HT-29 (cell line): ENCODE measurements at places on chromosomes 5 and 9. TPM values are rescaled to one million over a fixed set of nuclear protein-coding genes. Genes with fewer than 3 reads are reported as not detected.

GRCh38 chr5:159123700-159124099, 24.0 kb upstream of the EBF1 start:
- DNase-seq: no peak

DNA sequence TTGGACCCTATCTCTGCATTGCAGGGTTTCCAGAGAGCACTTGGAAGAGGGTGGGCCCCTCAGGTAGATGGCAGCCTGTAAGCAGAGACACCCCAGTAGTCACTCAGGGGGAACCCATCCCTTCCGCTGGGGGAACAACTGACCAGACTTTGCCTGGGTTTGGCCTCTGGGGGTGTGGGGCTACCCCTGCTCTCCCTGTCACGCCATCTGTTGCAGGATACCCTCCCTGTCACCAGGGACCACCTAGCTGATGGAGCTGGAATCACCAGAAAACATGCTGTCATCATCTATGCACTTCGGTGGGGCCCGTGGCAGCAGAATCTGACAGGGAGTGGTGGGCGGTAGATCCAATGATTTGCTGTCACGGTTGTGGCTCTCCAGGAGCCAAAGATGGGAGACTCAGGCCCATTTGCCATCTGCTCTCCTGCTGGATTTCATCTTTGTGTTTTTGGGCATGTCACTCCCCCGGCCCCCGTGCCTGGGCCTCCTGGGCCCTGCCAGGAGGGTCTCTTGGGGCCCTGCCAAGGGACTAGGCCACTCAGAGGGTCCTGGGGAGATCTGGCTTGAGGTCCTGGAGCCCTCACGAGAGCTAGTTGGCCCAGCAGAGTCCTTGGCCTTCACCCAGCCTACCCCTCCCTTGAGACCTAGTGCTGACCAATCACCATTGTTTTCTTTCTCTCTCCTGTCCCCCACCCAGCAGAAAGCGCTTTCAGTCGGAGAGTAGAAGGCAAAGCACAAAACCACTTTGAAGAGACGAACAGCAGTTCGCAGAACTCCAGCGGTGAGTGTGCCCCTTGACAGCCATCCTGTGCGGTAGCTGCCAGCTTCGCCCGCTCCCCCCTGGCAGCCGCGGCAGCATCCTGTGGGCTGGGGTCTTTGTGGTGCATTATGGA, 45.9 kb downstream of the AMBP start:
- no peak for DNase-seq

GRCh38 chr9:126698251-126698650, 84.5 kb downstream of the LMX1B start:
- no peak for DNase-seq

- no peak for DNase-seq
Measured at GRCh38 chr5:460273-460625, 17.3 kb downstream of the EXOC3 start.

- DNase-seq: no peak
Measured at GRCh38 chr5:4203146-4203545, 607.5 kb downstream of the IRX1 start.

DNA sequence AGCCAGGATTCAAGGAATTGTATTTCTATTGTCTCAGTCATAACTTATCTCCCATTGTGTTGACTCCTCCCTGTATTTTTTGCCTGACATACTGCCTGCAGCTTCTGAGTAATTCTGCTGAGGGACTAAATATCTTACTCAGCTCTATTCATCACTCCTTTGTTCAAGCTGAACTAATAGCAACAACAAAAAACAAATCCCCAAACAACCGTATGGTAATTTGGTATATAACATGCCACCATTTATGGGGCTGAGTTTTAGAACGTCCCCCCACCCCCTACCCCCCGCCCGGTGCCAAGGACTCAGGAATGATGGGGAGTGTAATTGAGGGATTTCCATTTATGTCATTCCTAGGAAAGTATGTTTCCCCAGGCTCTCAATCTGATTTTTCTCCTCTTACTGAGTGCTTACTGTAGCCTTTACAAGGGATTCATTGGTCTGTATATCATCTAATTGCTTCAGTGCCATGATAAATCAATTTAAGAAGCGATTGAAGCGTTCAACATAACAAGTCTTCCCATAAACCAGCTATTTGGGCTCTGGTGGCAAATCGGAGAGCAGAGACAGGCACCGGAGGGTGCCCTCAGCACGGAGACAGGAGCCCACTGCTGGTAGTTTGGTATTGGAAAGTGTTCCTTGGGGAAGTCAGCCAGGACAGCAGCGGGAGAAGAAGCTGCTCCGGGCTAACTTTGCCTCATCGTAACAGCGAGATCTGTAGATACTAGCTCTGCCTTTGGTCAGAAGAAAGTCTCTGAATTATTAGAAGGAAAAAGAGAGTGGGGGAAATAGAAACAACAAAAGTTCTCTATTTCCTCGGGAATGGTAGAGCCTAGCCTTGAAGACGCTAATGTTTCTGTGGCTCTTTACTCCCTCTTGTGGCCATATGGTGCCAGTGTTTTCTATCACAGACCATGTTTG, 40.7 kb upstream of the HSD17B4 start:
- DNase-seq: peak; percentile 92

- no peak for DNase-seq
Measured at GRCh38 chr9:27701587-27701986, 128.3 kb upstream of the C9orf72 start.

GRCh38 chr5:128965638-128966302, 482 bp downstream of the SLC27A6 start:
- no peak for DNase-seq

The MTAP gene
- total RNA-seq: 61.9 and 63.5 TPM in 2 replicates

The OR1J2 gene
- not detected in 2 replicates for total RNA-seq

The CCNO gene
- total RNA-seq: 12.4 and 13.0 TPM in 2 replicates

The OLFM1 gene
- not detected in 2 replicates for total RNA-seq

The SETX gene
- total RNA-seq: 22.6 and 24.0 TPM in 2 replicates
